ENCODE measurements at places on chromosomes 5 and 9.

GRCh38 chr9:126474786-126475485 lies 138.8 kb upstream of the LMX1B start:
- peak; percentile 67 for DNase-seq

- peak; percentile 42 for DNase-seq
Measured at GRCh38 chr9:35732800-35733541, 505 bp downstream of the CREB3 start.

DNA sequence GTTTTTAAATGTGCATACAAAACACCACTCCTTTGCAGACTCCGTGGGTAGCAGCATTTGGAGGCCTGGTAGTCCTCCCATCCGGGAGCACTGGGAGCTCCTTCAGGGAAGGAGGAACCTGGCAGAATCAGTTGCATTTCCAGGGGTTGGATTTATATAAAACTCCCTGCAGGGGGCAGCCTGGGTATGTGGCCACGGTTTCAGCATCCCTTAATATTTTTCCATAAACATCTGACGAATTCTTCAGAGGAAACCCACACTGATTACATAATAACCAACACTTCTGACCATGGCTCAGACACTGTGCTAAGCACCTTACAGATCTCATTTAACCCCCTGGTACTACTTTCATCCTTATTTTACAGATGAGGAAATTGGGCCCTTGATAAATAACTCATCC lies 6.1 kb upstream of the AFAP1L1 start:
- DNase-seq, result peak; percentile 79

DNA sequence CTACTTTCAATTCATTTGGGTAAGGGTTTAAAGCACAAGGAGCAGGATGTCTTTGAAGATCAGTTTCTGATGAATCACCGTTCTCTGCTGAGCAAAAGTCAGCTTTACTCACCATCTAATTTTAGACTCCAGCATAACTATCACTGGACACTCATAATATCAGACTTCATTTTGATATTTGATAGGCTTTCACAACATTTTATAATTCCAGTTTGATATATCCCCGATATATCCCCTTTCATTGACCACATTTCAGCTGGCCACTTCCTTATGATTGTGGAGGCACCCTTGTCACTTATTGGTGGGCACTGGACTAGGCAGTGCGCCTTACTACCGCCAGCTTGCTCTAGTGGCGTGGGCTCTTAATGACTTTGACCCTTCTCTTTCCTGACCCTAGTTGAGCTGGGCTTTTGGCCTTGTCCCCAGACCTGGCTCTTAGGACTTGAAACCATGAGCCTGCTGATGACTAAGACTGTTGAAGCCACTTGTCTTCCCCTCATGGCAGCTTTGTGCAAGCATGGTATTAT lies 46.8 kb downstream of the CYSTM1 start:
- peak; percentile 91 for DNase-seq

GRCh38 chr5:1540831-1541701 lies 17.3 kb upstream of the LPCAT1 start:
- no peak for DNase-seq

DNA sequence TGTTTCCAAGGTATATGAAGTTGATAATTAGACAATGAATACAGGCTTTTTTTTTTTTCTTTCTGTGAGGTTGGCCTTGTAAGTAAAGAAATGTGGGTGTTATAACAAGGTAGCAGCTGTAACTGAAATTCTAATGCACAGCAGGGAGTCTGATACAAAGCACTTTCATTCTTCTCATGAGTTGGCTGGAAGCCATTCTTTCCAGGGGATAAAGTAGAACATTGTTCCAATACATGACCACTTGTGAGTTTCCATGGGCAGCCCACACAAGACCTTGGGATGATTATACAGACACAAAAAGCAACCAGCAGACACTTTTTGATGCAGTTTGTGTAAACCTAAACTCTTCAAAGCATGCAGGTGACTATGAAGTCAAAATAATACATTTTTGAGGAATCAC lies 1785.9 kb upstream of the WWC1 start:
- DNase-seq, result no peak

DNA sequence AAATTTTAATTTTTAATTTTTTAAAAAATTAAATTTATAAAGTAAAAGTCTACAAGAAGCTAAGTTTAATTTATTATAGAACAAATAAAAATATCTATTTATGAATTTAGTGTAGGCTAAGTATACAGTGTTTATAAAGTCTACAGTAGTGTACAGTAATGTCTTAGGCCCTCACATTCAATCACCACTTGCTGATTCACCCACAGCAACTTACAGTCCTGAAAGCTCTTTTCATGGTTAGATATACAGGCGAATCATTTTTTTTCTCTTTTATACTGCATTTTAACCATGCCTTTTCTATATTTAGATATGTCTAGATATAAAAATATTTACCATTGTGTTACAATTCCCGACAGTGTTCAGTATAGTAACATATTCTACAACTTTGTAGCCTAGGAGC lies 55.9 kb downstream of the PCSK1 start:
- no peak for DNase-seq

DNA sequence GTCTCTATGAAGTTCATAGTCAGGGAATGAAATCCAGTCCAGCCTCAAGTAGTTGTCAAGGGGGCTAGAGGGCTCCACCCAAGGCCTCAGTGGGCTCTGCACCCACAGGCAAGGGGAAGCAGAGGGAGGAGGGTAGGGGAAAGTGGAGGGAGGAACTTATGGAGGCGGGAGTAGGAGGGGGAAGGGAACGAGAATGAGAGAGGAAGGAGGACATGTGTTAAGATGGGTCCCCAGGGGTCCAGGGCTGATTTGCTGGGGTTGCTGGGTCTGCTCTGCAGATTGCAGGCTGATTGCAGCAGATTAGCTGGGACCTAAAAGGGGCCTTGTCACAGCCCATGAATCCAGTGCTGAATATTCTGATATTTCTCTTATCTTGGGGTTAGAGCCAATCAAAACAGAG lies 166.9 kb upstream of the IL12B start:
- DNase-seq, result no peak

GRCh38 chr5:98791001-98791519 lies 17.6 kb downstream of the RGMB start:
- DNase-seq, result no peak

DNA sequence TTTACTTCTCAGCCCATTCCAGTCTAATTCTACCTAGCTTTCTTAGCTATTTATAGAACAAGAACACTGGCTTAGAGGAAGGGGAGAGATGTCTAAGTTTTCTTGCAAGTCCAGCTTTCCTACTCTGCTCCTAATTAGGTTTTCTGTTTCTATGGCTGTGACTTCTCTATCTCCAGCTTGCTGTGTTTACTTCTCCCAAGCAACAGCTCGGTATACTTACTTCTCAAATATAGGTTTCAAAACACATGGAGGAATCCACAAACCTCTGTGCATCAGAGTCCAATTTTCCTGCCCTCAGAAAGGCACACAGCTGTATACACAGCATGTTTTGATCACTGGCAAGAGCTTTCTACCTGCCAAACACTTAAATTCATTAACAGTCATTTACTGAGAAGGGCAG lies 17.4 kb upstream of the HMGCR start:
- DNase-seq, result no peak

GRCh38 chr5:138502121-138502520 lies 36.8 kb downstream of the EGR1 start:
- no peak for DNase-seq

DNA sequence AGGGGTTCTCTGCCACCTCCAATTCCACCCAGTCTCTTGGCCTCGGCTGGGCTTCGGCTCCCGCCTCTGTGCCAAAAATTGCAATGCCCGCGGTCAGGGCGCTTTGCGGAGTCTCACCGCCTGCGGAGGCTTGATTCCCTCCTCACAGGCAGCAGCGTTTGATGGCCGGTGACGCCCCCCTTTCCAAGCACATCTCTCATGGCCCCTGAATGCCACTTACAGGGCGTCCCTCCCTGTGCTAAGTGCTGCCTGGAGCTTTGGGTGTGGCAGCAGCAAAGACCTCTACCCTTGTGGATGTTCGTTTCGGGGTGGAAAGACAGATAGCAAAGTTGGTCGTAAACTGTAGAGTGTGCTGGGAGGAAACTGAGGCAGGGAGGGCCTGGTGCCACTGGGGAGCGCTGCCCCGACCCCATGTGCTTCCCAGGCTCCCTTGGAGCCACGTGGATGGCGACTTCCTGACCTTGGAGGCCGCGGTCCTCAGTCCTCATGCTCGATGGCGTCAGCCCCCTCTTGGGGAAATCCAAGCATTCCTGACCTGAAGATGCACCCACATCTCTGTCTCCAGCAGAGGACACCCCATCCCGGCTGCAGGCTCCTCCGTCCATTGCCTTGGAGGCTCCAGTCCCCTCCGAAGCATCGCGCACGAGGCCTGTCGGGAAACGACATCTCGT lies 249.2 kb upstream of the IRX4 start:
- no peak for DNase-seq

- DNase-seq, result no peak
Measured at GRCh38 chr5:108136493-108136892, 245.4 kb downstream of the FBXL17 start.

DNA sequence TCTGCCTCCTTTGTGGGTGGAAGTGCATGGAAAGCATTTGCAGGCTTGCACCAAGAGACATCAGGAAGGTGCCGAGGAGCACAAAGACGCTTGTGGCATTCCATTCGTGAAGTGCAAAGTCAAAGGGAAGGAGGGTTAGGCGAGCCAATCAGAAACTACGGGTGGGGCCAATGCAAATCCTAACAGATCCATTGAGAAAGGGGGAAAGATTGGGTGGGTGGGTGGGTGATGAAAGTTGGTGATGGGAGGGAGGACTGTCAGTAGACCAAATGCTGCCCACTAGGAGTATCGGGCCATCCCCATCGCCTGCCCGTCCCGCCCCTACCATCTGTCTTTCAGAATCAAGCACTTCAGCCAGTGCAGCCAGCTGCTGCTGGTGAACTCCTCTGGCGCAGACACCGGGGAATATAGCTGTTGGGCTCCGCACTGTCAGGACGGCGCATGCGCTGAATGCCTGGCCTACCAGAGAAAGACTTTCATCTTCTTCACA lies 17.1 kb upstream of the ANXA6 start:
- no peak for DNase-seq

GRCh38 chr5:23742701-23743100 lies 235.3 kb downstream of the PRDM9 start:
- no peak for DNase-seq

- no peak for DNase-seq
Measured at GRCh38 chr9:22522206-22522740, 75.6 kb downstream of the DMRTA1 start.

GRCh38 chr5:66436721-66437120 lies 159.5 kb upstream of the MAST4 start:
- no peak for DNase-seq

GRCh38 chr9:86994231-86994630 lies 46.9 kb upstream of the GAS1 start:
- no peak for DNase-seq

DNA sequence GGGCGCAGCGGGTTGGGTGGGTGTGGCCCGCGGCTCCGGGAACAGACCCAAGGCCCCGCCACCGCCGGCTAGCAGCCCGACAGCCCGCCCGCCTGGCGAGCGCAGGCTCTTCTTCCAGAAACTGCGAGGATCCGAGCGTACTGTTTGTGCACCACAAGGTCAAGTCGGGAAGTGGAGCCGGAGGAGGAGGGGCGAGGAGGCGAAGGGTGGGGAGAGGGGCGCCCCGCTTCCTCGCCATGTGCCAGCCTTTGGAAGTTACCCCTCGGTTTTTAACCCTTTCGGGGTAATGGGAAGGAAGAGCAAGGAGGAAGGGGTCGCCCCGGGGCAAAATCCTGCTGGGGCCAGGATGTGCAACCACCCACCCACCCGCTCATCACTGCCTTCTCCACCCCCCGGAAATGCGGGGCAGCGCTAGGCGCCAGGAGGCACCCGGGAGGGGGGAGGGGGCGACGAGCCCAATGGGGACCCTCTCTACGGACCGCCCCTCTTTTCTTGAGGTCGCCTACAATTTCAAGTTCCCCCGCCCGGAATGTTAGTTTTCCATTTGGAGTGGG lies 1.1 kb upstream of the JADE2 start:
- peak; percentile 68 for DNase-seq

DNA sequence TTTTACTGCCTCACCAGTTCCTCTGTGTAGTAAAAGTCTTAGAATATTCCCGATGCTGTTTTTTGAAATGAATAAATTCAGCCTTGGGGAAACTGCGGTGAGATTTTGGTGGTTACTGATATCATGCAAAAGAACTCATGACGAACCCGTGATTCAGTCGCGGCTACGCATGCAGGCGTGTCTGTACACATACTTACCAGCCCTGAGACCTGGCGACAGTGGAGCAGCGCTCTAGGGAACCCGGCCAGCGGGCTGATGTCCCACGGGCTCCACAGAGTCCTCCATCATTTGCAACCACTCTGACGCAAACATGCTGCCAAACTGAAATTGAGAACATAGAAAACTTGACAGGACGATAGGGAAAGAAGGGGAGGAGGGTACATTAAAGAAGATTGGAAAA lies 315.6 kb upstream of the DAB2 start:
- no peak for DNase-seq

DNA sequence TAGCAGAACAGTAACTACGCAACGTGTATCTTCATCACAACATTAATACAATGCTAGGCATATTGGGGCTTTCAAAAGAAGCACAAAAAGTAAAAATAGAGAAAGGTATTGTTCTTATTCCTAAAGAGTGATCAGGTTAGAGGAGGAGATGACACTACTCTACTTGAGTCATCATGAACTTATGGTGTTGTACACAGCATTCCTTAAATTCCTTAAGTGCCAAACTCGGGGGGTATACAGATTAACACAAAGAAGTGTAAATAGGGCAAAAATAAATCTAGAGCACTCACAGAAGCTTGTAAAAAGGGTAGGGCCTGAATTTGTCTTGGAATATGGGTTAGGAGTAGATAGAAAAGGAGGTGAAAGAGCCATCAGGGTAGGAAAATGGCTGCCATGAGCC lies 308.0 kb upstream of the DAP start:
- DNase-seq, result no peak

GRCh38 chr9:135480071-135480939 lies 723 bp downstream of the PPP1R26 start:
- peak; percentile 42 for DNase-seq

GRCh38 chr5:159553792-159554191 lies 223.5 kb upstream of the IL12B start:
- DNase-seq, result no peak

GRCh38 chr5:88776692-88777091 lies 106.3 kb downstream of the MEF2C start:
- no peak for DNase-seq

GRCh38 chr5:154780128-154780527 lies 25.0 kb downstream of the LARP1 start:
- DNase-seq, result no peak

DNA sequence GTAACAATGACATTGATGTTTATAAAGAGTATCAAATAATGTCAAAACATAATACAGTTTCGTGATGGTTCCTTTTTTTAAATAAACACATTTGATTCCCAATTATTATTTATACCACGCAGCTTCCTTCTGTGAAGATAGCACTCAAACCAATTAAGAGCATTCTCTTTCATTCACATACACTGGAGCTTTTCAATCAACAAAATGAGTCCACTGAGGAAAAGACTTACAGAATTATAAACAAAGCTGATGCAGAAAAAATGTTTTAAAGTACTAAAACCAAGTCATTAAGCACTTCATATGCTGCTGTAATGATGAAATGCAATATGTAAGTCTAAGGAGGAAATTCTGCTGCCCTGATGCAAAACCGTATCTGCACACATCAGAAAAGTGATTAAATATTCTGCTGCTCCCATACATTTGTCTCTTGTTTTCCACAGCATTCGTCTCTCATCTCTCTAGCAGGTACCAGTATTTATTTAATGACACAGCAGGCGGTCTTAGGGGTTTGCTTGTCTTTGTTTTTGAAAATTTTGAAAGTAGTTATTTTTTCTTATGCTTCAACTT lies 147.1 kb downstream of the CDH10 start:
- DNase-seq, result no peak

Measured in HCEC 1CT (cell line).